Myometrial cell (primary cell): ENCODE measurements at places on chromosomes 16 and 17. TPM values are rescaled to one million over a fixed set of nuclear protein-coding genes. Genes with fewer than 3 reads are reported as not detected.

Gene AMDHD2
- 7.3 and 19.6 TPM in 2 replicates for total RNA-seq

Gene MED13
- 19.6 and 20.2 TPM in 2 replicates for total RNA-seq

Gene ATP6V0D1
- total RNA-seq, result 152 and 268 TPM in 2 replicates

Gene IL4R
- total RNA-seq, result 28.8 and 36.0 TPM in 2 replicates

Gene MYO19
- total RNA-seq, result 47.1 and 47.3 TPM in 2 replicates

Gene SLFN12
- total RNA-seq, result 18.5 and 24.6 TPM in 2 replicates

Gene TLCD3B
- 1.2 TPM in 1 of 2 replicates, not detected in the other for total RNA-seq

Gene ARHGDIG
- not detected in 2 replicates for total RNA-seq

Gene NDUFAB1
- total RNA-seq, result 180 and 199 TPM in 2 replicates

Gene PPY
- total RNA-seq, result not detected in 2 replicates

Gene TEDC2
- total RNA-seq, result 10.8 and 28.8 TPM in 2 replicates

Gene SLC6A2
- not detected in 2 replicates for total RNA-seq

Gene EFCAB13
- 0.89 and 2.0 TPM in 2 replicates for total RNA-seq

Gene ZNF18
- total RNA-seq, result 3.7 and 11.2 TPM in 2 replicates

Gene CSH2
- not detected in 2 replicates for total RNA-seq

Gene CRHR1
- total RNA-seq, result not detected in 2 replicates

Gene TOM1L1
- total RNA-seq, result 22.5 and 23.4 TPM in 2 replicates

Gene IRF8
- total RNA-seq, result not detected in 2 replicates

Gene STAT5B
- total RNA-seq, result 19.7 and 23.1 TPM in 2 replicates

Gene FBXO39
- total RNA-seq, result 1.9 and 3.5 TPM in 2 replicates

Gene KRTAP1-5
- 15.4 and 18.2 TPM in 2 replicates for total RNA-seq

Gene KCNH6
- total RNA-seq, result not detected in 2 replicates

Gene CA4
- not detected in 2 replicates for total RNA-seq

Gene KRT31
- total RNA-seq, result not detected in 2 replicates

Gene FZD2
- 9.8 and 11.3 TPM in 2 replicates for total RNA-seq

Gene CLEC19A
- not detected in 2 replicates for total RNA-seq

Gene GRAPL
- not detected in 2 replicates for total RNA-seq

Gene TBC1D3C
- total RNA-seq, result not detected in 2 replicates

Gene CCL2
- total RNA-seq, result 14.7 and 32.3 TPM in 2 replicates
